ENCODE measurements at places on chromosomes 2 and 18.

- no peak for DNase-seq
These were observed 13.7 kb upstream of the TET3 start for GRCh38 chr2:73970850-73971471.

GRCh38 chr2:3244486-3244885, 133.1 kb downstream of the EIPR1 start:
- no peak for DNase-seq

DNA sequence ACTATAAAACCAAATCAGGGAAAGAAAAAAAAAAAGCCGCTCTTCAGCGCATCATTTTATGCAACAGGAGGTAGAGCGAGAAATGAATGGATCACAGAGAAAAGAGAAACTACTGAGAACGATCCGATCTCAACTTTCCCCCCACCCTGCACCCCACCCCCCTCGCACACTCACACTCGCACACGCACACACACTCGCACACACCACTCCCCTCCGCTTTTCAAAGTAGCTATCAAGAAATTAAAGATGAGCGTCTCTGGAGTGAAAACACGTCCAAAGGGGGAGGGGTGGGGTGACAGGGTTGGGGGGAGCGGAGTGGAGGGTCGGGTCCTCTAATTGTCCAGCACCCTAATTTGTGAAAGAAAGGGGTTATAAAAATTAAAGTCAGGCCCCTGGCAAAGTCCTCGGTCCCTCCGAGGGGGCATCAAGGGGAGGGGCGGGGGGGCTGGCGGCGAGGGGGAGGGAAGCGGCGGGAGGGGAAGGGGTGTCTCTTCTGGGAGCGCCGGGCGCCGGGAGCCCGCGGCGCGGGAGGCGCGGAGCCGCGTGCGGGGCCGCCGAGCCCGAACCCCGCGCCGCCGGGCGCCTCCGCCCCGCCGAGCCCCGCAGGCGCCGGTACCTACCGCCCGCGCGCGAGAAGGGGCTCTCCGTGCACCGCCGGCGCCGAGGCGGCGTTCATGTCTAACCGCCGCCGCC, 428 bp downstream of the TCF4 start:
- DNase-seq = peak; percentile 88

GRCh38 chr2:216362730-216363129, 9.6 kb downstream of the MARCHF4 start:
- DNase-seq = no peak

DNA sequence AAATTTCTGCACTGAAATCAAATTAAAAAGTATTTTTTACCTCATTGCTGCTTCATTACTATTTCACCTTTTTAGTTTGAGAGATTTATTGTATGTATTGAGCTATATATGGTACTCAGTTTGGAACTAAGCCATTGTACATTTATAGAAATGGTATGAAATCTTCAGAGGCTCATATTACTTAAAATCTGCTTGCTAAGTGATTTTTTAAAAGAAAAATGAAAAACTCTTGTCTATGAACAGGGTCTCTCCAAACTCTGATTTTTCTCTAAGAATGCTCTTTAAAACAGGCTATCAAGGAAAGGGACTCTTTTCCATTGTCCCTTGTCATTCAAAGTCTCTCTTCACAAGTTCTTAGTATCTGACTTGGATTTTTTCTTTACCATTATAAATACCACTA, 31.8 kb downstream of the C1D start:
- no peak for DNase-seq

DNA sequence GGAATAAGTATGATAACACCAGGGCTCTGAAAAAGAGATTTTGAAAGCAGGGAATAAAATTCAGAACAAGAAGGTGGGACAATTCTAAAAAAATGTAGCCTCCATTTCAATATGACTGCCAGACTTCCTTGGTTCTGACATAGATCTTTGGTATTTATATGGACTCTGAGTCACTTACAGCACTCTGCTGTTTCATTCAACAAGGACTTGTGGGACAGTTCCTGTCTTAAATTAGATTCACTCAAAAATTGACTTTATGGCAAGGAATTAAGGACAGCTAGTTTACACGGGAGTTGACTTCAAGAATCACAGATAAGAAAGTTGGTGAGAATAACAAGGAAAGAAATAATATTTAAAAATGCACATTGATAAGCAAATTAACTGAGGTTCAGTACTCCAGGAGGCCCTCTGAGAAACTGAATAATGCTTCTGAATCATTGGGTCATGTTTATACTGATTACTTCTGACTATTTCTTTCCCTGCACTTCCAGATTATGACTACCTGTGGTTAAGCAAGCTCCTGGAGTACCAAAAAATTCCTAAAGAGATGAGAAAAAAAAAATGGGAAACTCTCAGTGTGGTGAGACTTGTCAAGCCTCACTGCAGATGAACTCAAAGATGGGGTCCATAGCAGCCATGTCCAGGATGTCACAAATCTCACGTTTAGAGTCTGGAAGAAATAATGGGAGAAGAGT, 828.3 kb upstream of the PIK3C3 start:
- no peak for DNase-seq

GRCh38 chr2:168543037-168543436, 87.0 kb downstream of the CERS6 start:
- no peak for DNase-seq

GRCh38 chr18:9508446-9509025, 33.2 kb downstream of the RALBP1 start:
- no peak for DNase-seq

DNA sequence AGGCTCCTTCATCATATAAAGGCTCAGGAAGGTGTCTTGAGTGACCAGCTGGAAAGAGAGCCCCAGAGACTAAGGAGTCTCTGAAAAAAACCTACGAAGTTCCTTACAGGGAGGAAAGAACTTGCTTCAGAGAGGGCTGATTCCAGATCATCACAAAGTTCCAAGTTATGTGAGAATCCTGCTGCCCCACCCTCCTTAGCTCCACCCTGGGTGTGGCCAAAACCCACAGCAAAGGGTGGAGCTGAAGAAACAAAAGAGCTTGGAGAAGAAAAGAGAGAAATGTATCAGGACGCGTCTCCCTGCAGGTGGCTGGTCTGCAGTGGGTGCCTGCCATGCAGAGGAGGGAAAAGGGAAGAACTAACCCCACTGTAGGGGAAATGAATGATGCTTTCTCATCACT, 32.8 kb upstream of the ZNF396 start:
- DNase-seq = no peak

DNA sequence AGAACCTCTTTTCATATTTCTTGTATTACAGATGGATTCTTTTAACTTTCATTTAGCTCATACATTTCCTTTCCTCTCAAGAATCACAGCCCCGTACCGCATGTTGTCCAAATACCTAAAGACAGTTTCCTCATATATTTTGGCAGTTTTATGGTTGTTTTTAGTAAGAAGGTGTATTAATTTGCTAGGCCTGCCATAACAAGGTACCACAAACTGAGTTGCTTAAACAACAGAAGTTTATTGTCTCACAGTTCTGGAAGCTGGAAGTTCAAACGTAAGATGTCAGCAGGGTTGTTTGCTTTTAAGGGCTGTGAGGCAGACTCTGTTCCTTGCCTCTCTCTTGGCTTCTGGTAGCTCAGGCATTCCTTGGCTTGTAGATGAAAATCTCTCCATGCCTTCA, 343.2 kb upstream of the TNP1 start:
- DNase-seq = no peak
